ENCODE measurements at places on chromosomes 1 and 21.

GRCh38 chr1:78716186-78716585 lies 66.6 kb downstream of the IFI44 start:
- DNase-seq: no peak

DNA sequence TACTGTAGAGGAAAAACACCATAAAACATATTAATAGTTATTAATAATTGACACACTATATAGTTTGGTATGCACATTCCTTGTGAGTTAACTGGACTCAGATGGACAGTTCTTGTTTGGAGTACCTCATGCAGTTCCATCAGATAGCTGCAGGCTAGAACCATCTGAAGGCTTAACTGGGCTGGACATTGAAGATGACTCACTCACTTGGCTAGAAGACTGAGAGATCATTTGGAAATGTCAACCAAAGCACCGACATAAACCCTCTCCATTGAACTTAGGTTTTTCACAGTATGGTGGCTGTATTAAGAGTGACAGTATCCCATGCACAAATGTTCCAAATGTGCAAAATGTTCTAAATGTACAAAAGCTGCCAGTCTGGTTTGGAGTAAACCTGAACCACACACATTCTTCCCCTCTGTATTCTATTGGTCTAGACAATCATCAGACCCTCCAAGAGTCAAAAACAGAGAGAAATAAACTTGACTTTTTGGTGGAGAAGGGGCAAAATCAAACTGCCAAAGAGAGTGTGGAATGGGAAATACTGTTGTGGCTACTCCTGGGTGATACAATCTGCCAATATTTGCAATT lies 708.4 kb downstream of the KCNT2 start:
- no peak for DNase-seq

GRCh38 chr1:203288400-203288799 lies 16.9 kb upstream of the BTG2 start:
- DNase-seq: no peak

GRCh38 chr1:182340233-182341058 lies 51.1 kb downstream of the GLUL start:
- DNase-seq: no peak

- DNase-seq: no peak
These were observed 115.3 kb downstream of the KIF26B start for GRCh38 chr1:245270063-245270462.

Measured in right hindlimb (tissue), 1 donor.